ENCODE measurements at places on chromosomes 3 and 15.
A peak's percentile ranks its signal among the peaks of the same experiment; 100 is the strongest.

GRCh38 chr15:33448151-33448550, 137.4 kb downstream of the RYR3 start:
- DNase-seq = no peak

- DNase-seq = peak; percentile 61
These were observed 33.7 kb upstream of the CD47 start for GRCh38 chr3:108124337-108125152.

DNA sequence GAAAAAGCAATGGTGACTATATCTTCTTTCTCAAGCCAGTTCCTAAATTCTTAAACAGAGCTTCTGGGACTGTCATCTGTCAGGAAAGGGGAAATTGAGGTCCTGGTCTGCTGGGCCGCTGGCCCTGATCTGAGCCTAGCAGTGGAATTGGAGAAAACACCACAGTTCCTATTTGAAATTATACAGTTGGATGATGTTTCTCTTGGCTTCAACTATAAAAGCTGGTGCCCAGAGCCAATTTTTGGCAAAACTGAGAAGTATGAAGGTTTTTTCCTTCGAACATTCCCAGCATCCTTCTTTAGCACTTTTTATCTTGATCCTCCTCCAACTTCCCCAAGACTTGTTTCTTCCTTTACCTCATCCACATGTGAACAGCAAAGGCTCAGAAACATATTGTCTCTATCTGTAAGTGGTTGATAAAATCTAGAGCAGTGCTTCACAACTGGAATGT, 83.9 kb downstream of the CD47 start:
- DNase-seq = no peak

DNA sequence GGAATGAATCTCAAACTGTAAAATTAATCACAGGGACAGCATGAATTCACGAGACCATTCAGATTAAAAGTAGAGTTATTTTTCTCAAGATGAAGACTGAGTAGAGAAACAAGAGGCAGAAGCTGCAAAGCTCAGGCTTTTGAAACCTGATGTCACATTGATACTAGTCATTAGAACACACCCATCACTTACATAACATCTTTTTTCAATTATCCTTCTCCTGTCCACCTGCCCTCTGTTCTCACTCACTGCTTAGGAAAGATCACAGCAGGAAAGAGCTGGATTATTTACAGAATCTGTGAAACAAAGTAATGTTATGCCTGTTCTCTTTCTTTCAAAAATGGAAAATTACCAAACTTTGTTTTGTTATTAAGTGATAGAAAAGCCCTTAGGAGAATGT, 72.0 kb upstream of the CDAN1 start:
- no peak for DNase-seq

GRCh38 chr15:60964527-60964926, 264.6 kb downstream of the RORA start:
- DNase-seq = no peak

- DNase-seq = no peak
These were observed 140.4 kb upstream of the ABI3BP start for GRCh38 chr3:101133652-101134051.

DNA sequence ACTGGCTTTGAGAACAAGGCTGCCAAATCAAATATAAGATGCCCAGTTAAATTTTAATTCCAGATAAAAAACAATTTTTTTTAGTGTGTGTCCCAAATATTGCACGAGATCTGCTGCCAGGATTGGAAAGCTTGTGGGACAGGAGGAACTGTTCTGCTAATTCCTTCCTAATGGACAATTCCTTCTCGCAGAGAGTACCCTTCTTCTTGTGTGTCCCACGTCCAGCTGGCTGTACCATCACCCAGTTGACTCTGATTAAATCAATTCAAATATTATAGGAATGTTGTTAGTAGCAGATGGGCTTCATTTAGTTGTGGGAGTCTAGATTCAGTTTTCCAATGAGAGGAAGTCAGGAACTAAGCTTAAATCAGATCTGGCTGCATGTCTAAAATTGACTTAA, 347.9 kb upstream of the ATP10A start:
- no peak for DNase-seq

DNA sequence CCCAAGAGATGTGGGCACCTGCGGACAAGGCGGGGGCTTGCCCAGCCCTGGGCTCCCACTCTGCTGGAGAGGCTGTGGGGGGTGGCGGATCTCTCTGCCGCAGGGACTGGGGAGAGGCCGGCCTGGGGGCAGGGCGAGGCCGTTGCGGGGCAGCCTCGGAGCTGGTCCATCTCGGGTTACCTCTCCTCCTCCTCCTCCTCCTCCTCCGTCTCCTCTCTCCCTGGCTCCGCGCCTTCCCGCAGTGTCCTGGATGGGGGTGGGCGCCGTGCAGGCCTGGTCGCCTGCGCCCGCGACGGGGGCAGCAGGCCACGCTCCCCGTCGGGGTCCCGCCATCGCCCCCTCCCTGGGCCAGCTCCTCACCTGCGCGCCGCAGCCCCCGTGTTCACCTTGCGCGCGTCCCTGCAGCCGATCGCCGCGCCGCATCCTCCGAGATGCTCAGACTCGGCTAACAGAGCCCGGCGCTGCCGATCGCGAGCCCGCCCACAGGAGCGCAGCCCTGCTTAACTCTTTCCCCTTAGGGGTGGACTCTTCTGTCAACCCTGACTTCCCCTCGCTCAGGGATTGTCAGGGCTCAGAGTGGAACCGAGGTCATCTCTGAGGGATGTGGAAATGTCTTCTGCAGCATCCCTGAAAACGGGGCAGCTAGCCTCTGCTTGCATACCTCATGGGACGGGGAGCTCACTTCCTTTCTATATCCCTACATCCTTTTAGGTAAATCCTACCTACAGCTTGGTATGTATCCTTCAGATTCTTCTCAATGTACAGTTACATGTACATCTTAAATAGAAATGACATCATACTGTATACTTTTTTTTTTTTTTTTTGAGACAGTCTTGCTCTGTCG, at the start of gene PRRT3:
PRRT3 (minus strand) TSS at position 447 of the 844 bp plus-strand sequence. CDS start 2,293 bp downstream, outside the sequence.
- peak; percentile 40 for DNase-seq

DNA sequence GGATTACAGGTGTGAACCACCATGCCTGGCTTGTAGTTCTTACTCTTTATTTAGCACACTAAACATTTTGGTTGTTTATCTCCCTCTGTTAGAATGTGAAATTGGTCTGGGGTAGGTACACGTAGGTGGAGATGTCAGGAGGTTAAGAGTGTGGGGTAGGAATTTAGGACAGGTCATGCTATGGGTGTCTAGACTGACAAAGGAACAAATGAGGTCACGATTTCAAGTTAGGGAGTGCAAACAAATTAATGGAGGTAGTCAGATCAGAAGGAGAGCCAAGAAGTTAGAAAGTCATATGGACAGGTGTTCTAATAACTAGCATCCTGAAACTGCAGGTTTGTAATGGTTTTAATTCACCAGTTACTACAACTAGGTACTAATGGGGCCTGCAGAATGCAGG, 19.8 kb downstream of the CDV3 start:
- no peak for DNase-seq

- no peak for DNase-seq
These were observed 51.2 kb downstream of the NEK11 start for GRCh38 chr3:131077904-131078303.

DNA sequence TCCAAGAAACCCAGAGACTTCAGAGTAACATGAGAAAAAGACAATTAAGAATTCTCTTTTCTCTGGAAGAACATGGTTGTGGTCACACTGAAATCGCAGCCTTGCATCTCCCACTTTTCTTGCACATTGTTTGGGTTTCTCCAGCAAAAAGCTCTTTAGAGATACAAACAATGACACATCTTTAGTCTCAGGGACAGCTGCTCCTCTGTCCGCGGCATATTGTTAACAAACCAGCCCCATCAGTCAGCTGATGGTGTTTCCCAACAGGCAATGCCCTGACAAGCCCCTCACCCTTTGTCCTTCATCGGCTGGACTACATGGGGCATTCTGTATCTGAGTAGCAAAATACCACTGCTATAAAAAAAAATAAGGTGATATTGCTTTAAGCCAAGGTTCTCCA, 53.4 kb downstream of the UMPS start:
- no peak for DNase-seq

- no peak for DNase-seq
These were observed 220.0 kb downstream of the ZMAT3 start for GRCh38 chr3:178851564-178851963.
